ENCODE measurements at places on chromosomes 11 and 22. TPM values are rescaled to one million over a fixed set of nuclear protein-coding genes. Genes with fewer than 3 reads are reported as not detected.

CD81 gene
- 113 TPM for total RNA-seq

MMP10 gene
- not detected for total RNA-seq

C1QTNF5 gene
- total RNA-seq: not detected

EWSR1 gene
- total RNA-seq: 247 TPM

OR4A16 gene
- not detected for total RNA-seq

PRRG4 gene
- not detected for total RNA-seq

ACR gene
- not detected for total RNA-seq

NCR3LG1 gene
- 3.1 TPM for total RNA-seq

DNA sequence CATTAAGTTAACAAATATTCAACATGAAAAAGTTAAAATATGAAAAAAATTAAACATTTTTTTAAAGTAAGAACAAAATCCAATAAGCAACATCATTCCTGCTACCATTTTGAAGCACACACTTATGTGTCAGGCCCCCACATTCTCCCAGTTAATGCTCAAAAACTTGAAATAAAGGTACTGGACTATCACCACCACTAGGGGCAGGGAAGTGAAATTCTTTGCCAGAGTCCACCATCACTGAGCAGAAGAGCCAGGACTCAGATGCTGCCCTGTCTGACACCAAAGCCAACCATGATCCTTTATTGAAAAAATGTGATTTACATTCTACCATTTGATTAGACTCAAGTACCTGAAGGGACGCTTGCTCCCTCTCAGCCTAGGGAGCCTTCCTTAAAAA, 39.1 kb downstream of the PITPNB start:
- DNase-seq: no peak

GRCh38 chr22:35838855-35839576, 121.3 kb downstream of the APOL5 start:
- no peak for DNase-seq

DNA sequence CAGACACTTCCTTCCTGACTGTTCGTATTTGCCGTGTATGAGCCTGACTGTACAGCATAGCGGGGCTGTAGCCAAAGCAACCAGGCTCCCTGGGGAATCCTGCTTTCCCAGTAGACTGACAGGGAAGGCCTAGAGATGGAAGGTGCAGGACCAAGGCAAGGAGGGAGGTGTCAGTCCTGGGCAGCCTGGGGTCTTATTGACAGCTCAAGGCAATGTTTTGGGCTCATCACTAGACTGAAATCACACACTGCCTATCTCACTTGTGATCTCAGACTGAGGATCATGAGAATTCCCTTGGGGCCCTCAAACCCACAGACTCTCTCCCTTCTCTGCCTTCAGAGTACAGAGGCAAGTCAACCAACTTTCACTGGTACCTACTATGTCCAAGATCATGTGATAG, 346.8 kb upstream of the NARS2 start:
- no peak for DNase-seq

DNA sequence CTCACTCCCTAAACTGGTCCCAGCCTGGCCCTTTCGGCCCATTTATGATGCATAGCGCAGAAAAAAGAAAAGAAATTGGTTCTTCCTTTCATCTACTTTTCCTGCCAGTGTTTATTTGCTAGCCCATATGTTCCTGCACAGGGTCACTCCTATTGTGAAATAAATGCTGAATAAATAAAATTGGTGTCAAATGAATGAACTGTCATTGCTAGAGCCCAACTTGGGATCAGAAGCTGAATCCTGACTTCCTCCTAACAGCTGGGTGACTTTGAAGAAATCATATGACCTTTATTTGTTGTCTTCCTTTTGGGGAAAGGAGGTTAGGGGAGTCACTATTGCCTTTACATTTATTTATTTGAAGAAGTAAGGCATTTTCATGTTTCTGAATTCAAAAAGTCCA, 92.0 kb downstream of the PRR5L start:
- no peak for DNase-seq

DNA sequence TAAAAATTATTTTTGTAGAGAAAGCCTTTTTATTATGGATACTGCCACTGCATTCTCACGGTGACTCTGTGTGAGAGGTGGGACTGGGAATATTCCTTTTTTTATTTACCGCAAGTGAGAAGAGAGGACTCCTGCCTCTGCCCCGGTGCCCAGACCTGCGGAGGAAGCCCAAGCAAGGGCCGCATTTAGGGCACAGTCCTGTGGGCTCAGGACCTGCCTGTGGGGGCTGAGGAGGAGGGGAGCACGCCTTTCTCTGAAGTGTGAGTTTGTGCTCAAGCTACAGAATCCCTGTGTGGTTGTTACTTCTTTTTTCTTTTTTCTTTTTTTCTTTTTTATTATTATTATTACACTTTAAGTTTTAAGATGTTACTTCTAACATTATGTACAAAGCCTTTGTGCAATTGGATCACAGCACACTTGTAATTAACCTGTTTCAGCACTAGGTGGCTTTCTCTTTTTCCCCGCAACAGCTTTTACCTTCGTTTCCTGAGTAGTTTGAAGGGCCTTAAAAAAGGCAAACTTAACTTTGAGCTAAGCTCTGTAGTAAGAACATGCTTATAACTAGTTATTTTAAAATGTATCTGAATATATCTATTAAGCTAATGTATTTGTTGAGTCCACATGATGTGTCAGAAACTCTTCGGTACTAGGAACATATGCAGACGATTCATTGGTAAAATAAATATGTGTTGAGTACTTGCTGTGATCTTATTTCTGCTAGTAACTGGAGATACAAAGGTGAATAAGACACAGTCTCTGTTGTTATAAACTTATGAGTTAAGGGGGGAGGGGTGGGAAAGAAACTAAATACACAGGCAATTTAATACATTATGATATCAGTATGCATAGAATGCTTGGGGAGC, 18.3 kb downstream of the AMOTL1 start:
- DNase-seq: peak; percentile 15

- DNase-seq: no peak
Observed at GRCh38 chr11:47394050-47394321, 14.4 kb upstream of the SLC39A13 start.

- no peak for DNase-seq
Observed at GRCh38 chr11:27452147-27452546, 20.4 kb downstream of the LGR4 start.

GRCh38 chr11:104094576-104094975, 58.1 kb downstream of the DDI1 start:
- DNase-seq: no peak

DNA sequence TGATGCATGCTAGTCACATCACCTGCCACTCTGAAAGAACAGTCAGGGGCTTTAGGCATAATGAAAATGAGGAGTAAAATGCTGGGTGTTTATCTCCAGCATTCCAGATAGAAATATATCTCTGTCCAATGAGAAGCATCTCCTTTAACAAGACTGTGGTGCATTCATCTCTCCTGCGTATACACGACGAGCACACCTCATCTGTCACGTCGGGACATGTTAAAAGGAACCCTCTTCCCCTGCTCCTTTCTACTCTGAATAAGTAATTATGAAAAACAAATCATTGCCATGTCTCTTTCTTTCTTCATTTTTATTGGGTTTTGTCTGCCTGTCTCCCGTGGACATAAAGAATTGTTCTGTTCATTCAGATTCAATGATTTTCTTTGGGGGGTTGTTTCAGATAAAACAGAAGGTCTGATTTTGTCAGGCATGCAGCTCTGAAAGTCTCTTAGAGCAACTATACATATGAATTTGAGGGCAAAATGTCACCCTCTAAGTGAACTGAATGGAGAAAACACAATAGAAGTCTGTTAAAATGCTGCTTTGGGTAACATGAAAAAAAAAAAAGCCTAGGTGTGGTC, 195.0 kb downstream of the MAML2 start:
- no peak for DNase-seq

DNA sequence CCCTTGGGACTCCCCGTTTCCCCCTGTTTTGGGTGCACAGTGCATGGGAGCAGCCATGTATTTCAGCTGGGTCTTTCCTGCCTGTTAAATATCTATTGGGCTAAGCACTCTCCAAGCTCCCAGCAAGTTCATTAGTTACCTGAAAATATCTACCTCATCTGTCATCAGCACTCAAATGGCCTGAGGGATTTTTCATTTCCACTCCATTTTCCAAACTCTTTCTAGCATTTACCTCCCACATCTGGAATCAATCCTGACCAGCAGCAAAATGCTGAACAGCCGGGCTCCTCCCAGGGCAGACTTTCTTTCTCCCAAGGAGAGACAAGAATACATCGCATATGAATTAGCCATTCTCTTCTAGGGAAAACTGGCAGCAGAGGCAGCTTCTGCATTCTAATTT, 273.5 kb upstream of the MPPED2 start:
- no peak for DNase-seq

GRCh38 chr11:111586388-111586831, 15.8 kb upstream of the SIK2 start:
- peak; percentile 62 for DNase-seq

DNA sequence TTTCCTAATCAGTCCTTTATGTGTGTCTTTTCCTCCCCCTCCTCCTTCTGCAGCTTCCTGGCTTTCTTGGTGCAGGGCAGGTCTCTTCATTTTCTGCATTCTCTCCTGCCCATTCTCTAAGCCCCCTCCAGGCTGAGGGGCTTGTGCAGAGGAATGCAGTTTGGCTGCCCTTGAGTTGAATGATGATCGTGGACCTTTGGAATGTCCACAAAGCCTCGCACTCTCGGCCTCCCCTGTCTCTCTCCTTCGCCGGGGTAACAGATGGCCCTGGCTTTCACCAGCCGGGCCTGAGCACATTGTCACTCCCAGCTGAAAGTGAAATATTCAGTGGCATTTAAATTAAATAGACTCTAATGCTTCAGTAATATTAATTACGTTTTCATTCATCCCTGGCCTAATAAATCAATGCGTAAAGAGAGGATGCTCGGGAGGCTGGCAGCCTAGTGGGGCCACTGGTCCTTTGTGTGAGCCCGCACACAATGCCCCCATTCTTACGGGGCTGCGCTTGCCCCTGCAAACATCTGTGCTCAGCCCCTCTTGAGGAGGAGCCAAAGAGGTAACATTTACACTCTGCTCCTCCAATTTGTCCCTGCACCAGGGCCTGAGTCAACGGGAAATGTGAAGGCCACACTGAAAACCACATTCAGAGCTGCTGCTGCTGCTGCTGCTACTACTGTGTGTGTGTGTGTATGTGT, 64.9 kb upstream of the PAX6 start:
- no peak for DNase-seq

DNA sequence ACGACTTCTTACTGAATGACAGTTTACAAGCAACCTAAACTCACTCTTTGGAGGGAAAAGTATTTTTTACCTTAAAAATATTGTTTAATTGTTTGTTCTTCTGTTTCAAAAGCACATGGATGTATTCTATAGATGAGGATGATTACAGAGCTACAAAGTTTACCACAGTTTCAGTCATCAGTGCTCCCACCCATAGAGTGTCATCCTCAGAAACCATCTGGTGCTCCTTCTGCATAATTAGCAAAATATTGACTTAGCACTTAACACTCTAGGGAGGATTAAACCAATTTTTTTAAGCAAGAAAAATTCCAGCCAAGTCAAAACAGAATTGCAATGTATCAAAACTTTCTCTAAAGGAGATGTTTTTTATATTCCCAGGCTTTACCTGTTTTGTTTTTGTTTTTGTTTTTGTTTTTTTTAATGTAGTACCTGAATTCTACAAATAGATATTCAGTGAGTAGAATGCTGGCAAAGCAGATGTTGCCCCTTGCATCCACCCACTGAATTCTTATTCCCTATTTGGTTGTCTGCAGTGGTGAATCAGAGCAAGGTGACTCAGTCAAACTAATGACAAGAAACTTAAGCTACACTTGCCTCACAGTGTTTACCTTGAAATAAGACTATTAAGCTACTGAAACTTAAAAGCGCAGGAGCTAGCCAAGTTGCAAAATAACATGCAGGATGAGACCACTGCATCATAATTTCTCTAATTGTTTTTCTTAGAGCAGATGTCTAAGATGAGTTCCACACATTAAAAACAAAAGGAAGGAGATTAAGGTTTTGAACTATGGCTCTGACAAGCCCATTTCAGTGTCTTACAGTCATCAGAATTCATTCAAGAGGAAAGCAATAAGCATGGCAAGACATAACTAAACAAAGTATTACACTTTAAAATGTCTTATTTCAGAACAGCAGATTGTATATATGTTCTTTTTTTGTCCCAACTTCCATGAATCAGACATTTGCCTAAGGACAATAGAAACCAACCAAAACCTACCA, 155.1 kb upstream of the SOX6 start:
- no peak for DNase-seq

DNA sequence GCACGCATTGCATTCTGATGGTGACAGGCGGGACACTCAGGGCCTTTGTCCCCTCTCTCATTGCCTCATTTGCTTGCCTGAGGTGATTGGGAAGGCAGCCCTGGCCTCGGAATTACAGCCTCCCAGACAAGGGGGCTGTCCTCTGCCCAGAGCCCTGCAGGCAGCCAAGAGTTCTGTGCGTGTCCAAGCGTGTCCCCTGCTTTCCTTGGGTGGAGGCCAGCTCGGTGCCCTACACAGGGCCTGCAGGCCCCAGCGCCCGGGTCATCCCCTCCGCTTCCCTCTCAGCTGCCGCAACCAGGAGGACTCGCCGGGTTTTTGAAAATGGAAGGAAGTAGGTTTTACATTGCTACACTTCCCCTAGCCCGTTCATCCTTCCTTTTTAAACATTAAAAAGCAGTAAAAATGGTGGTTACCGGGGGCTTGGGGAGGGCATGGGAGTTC, 1.9 kb downstream of the GRAMD4 start:
- DNase-seq: no peak

GRCh38 chr11:78613378-78613813, 38.7 kb upstream of the NARS2 start:
- no peak for DNase-seq

GRCh38 chr11:116640641-116641402, 132.0 kb downstream of the BUD13 start:
- no peak for DNase-seq
